NCI-H1436 (cell line): ENCODE measurements at places on chromosomes 13 and 19.

DNA sequence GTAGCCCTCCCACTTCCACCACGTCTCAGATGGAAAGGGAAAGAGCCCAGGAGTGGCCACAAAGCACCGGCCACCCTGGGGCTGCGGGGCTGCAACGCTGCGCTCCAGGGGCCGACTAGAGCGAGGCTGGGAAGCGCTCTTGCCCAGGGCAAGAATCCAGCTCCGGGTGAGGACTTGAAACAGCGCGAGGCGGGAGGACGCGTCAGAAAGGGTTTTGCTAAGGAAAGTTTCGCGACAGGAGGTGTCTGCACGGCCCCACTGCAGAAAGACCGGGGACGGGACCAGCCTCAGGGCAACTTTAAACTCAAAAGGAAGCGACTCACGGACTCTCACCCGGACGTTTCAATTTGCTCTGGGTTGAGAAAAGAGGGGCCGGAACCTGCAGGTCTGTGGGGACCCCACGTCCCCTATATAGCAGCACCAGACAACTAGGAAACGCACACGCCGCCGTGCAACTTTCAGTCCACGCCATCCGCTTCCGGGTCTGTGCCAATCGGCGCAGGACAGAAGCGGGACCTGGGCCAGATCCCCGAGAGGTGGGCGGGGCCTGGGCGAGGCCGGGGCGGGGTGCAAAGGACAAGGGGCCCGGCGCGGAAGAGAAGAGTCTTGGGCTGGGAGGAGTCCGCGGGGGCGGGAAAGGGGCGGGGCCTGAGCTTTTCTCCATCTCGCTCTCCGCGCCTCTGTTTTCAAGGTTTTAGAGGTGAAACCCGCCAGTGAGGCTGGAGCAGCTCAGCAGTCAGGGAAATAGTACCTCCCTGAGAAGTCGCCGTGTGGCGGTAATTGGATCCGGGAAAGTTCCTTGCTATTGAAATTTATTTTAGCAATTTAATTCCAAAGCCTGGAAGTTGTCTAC is at the start of gene ZNF816:
TSS of gene ZNF816 (minus strand) at position 488 of the 853 bp plus-strand sequence. CDS start 6,792 bp downstream, outside the sequence.
- DNase-seq = peak; percentile 98

DNA sequence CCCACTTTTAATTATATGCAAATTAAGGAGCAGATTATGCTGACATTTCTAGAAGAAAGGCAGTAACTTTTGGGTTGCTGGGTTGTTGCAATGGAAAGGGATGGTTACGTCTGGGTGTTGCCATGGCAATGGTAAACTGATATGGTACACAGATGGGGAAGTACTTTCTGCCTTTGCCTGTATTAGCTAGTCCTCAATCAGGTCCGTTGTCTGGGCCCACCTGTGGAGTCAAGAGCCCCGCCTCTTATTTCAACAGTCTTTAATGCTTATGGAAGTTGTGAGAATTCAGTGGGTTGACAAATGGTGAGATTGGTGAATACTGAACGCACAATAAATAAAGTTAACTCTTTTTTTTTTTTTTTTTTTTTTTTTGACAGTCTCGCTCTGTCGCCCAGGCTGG is 30.6 kb upstream of the DPP9 start:
- peak; percentile 55 for DNase-seq

DNA sequence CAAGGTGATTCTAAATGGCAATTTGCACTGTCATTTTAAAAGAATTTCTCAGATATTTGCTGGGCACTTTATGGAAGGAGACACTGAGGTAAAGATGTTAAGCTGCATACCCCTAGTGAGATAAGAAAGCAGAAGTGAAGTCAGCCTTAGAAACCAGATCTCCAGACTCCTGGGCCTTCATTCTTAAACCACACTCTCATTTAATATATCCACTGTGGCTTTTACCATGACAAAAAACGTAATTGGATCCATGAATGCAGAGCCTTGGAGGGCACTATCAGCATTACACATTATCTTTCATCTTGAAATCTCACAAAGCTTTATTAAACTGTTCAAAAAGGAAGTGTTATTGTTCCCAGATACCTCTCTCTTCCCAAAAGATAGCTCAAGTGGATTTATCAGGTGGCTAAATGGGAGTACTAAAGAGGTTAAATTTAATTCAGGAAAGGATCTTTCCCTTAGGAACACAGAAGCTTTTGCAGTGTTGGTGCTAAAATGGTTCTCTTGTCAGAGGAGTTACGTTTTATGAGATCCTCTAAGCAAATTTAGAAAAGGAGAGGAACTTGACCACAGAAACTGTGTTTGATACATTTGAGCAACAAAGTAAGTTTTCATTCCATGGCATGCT is 1060.4 kb downstream of the EFNB2 start:
- DNase-seq = no peak

DNA sequence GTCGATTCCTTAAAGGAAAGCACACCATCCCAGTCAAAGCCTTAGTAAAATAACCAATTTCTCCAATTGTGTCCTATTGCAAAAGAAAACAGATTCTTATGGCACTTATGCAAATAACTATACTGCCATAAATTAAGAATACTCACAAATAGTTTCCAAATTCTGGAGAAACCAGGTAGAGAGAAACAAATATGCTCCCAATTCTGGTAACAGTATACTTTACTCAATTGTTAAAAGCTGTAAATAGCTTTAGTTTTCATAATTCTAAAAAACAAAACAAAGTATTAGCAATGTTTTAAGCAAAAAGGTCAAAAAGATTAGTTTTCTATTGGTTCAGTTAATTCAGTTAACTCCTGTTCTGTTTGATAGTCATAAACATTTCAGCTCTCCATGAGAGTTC is 18.2 kb upstream of the UBAC2 start:
- no peak for DNase-seq

- DNase-seq = no peak
Observed at GRCh38 chr13:98353750-98354149, 176.7 kb upstream of the RNF113B start.
